ENCODE measurements at places on chromosomes 2 and 18.

DNA sequence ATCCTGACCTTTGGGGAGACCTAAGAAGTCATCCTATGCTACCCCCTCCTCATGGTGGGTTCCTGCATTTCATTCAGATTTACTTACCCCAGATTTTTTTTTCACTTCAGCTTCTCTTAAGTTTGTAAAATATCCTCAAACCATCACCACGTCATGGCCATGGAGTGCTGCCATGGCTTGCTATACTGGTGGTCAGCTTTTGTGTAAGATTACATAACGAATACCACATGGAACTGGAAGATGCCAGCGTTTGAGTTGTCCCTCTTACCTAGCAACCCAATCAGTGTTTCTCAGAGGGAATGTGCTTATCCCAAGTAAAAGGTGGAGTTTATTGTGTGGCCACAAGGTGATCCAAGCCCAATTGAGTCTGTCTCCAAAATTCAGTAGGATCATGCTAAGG is 148.6 kb upstream of the ALPP start:
- DNase-seq, result no peak

- no peak for DNase-seq
These were observed 232.6 kb downstream of the EN1 start for GRCh38 chr2:118614841-118615271.

DNA sequence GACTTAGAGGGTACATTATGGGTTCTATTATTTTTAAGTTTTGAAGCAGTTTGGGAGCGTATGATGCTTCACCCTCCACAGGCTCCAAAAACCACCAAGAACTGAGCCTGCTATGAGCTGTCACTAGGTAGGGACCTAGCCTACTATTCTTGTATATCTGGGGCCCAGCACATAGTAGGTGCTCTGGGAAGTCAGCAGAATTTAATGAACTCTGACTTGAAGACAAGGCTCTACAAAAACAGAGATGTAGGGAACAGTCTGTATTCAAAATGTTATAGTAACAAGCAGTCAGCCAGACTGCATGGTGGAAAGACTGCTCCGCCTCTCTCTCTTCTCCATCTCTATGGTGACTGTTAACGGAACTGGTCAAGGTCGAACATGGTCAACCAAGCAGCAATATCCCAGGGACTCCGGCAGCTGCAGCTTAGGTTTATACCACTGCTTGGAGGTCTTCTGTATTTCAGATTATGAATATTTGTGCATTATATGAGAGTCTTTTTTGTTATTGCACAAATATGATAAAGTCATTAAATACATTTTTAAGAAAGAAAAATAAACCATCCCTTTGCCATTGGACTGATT is 22.2 kb upstream of the YWHAQ start:
- no peak for DNase-seq

DNA sequence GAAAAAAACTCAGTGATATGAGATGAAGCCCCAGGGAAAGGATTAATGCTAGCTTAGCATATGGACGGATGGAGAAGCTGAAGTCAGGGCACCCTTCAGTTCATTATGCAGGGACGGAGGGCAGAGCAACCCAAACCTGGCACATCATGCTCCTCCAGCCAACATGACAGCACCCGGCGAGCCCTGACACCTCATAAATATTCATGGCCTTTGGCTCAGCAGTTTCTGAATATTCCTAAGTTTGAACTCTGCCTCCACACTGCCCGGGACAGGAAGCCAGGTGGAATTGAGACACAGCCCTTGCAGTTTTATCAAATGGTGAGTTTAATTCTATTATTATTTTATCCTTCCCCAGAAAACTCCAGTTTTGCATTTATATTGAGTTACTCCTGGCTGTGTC is 87.3 kb upstream of the SH3BP4 start:
- DNase-seq, result no peak

- no peak for DNase-seq
These were observed 114.7 kb downstream of the NDUFA10 start for GRCh38 chr2:239910404-239910803.

- no peak for DNase-seq
These were observed 278.0 kb downstream of the NEDD4L start for GRCh38 chr18:58321986-58322385.

DNA sequence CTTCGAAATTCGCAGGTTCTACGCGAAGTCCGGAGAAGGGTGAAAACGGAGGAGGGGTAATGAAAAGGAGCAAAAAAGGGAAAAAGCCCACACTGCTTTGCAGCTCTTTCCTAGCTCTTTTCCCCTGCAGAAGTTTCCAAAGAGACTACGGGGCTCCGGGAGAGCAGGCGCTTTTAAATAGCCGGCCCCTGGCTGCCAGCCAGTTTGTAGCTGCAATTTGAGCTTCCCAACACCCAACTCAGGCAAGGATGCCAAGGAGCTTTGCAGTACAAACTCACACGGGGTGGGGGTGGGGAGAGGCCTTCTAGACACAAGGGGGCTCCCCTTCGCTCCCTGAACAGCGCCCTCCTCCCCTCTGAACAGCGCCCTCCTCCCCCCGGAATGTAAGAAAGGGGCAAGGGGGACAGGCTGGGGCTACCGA is at the start of gene IGFBP5:
Gene IGFBP5 (minus strand): TSS at position 149 of the 421 bp plus-strand sequence. CDS start 774 bp downstream, outside the sequence.
- DNase-seq, result no peak

GRCh38 chr2:150994076-150994475 is 267.6 kb downstream of the RBM43 start:
- DNase-seq, result no peak

GRCh38 chr2:237091779-237092436 is 6.2 kb downstream of the COPS8 start:
- DNase-seq, result no peak

GRCh38 chr2:152715854-152716428 is 1.3 kb downstream of the PRPF40A start:
- no peak for DNase-seq

- no peak for DNase-seq
These were observed 165.1 kb downstream of the FMNL2 start for GRCh38 chr2:152499896-152500735.

GRCh38 chr2:113217455-113218282 is 43.9 kb downstream of the PSD4 start:
- no peak for DNase-seq

All from stimulated activated CD4-positive, alpha-beta T cell treated with anti-CD3 and anti-CD28 coated beads, Interleukin-12 subunit alpha, Interleukin-12 subunit beta, amount 100 ng/mL, for 24 hours (primary cell).